Lower lobe of right lung (tissue), 2 donors: ENCODE measurements at places on chromosomes 12 and 14. TPM values are rescaled to one million over a fixed set of nuclear protein-coding genes. Genes with fewer than 3 reads are reported as not detected.

Gene LRIG3
- total RNA-seq: 30.5 TPM

Gene CLEC2A
- total RNA-seq: not detected

Gene KRT71
- total RNA-seq: not detected

Gene AGAP2
- total RNA-seq: 5.7 TPM

Gene ACOT6
- total RNA-seq: not detected

Gene COX8C
- not detected for total RNA-seq

Gene TRHDE
- 12.5 TPM for total RNA-seq

Gene SLC22A17
- 10.6 TPM for total RNA-seq

Gene REM2
- total RNA-seq: 0.83 TPM

Gene GLI1
- total RNA-seq: 0.21 TPM
